ENCODE measurements at places on chromosomes 1 and 21. TPM values are rescaled to one million over a fixed set of nuclear protein-coding genes. Genes with fewer than 3 reads are reported as not detected.

Gene TTC22
- total RNA-seq: 2.1 TPM

GRCh38 chr1:10495952-10496351, 21.2 kb downstream of the PEX14 start:
- peaks cover 45% of the 10 kb centered on the region for H3K4me1 ChIP-seq
- DNase-seq: no peak
- H3K27me3 ChIP-seq: no peaks in the 10 kb centered on the region
- peak overlapping the region; percentile 82 for H3K4me3 ChIP-seq
- H3K36me3 ChIP-seq: no peaks in the 10 kb centered on the region
- H3K27ac ChIP-seq: peak overlapping the region; percentile 90

- no peak overlapping the region for H3K4me3 ChIP-seq
- no peaks in the 10 kb centered on the region for H3K36me3 ChIP-seq
- no peak for DNase-seq
- no peaks in the 10 kb centered on the region for H3K27me3 ChIP-seq
Observed at GRCh38 chr1:118947003-118947765, 41.0 kb downstream of the TBX15 start.

Gene CRP
- not detected for total RNA-seq

GRCh38 chr1:203133970-203134725, 6.6 kb downstream of the ADORA1 start:
- H3K4me1 ChIP-seq: peaks cover 4% of the 10 kb centered on the region
- no peak for DNase-seq
- no peaks in the 10 kb centered on the region for H3K36me3 ChIP-seq
- H3K27ac ChIP-seq: no peak overlapping the region

Gene ELAVL4
- total RNA-seq: not detected

GRCh38 chr21:44907966-44908895, 12.5 kb downstream of the ITGB2 start:
- peak overlapping the region; percentile 46 for H3K27ac ChIP-seq
- no peak for DNase-seq
- peaks cover 27% of the 10 kb centered on the region for H3K4me1 ChIP-seq

DNA sequence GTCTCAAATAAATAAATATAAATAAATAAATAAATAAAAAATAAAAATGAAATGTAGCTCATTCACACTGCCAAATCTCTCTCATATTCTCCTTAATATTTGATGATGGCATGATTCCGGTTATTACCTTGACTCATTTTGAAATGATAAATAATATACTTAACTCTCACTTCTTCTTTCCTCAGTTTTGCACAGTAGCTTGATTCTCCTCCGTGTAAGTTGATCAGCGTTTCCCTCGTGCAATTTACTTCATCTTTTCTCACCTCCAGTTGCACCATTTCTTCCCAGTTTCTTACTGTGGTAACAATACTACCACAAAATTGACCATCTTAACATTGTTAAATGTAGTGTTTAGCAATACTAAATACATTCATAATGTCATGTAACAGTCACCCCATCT, 111.6 kb downstream of the RIPK4 start:
- no peaks in the 10 kb centered on the region for H3K36me3 ChIP-seq
- peaks cover 6% of the 10 kb centered on the region for H3K27me3 ChIP-seq
- no peak overlapping the region for H3K4me3 ChIP-seq
- no peak for DNase-seq

DNA sequence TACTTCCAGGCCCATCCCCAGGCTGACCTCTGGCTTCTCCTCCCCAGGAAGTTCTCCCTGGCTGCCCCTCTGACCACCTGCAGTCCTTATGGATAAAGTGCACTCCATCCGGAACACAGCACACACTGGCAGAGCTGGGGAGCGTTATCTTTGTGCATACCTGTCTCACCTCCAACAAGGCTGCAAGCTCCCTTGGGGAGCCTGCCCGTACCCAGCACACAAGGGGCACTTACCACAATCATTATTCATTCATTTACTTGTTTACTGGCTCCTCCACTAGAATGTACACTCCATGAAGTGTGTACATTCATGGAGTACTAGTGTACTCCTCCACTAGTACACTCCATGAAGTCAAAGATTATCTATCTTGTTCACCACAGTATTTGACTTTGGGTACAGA, 30.3 kb downstream of the GLIS1 start:
- no peak overlapping the region for H3K4me3 ChIP-seq
- no peak for DNase-seq
- H3K36me3 ChIP-seq: no peaks in the 10 kb centered on the region

Gene STRIP1
- 57.0 TPM for total RNA-seq

Gene F5
- 0.55 TPM for total RNA-seq

Gene TGFB2
- 0.11 TPM for total RNA-seq

DNA sequence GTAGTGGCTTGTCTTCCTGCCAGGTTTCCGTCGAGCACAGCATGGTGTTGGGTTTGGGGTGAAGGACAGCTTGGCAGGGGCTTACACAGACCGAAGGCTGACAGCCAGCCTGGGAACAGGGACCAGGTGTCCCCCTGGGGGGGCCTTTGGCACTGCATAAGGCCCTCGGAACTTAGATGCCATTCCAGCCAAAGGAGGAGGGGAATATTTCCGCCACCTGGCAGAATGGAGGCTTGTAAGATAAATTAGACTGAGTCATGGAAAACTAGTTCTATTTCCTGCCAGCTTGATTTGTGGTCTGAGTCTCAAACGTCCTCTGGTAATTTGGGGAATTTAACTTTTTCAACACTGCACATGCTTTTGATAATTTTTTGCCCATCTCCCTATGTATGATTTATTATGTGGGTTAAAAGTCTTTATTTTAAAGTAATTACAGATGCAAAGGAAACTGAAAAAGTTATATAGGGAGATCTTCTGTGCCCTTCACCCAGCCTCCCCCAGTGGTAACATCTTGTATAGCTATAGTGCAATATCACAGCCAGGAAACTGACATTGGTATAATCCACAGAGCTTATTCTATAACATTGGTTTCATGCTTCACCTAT, 11.5 kb upstream of the TMEM51 start:
- H3K27ac ChIP-seq: no peak overlapping the region
- peaks cover 13% of the 10 kb centered on the region for H3K4me1 ChIP-seq
- H3K4me3 ChIP-seq: no peak overlapping the region

DNA sequence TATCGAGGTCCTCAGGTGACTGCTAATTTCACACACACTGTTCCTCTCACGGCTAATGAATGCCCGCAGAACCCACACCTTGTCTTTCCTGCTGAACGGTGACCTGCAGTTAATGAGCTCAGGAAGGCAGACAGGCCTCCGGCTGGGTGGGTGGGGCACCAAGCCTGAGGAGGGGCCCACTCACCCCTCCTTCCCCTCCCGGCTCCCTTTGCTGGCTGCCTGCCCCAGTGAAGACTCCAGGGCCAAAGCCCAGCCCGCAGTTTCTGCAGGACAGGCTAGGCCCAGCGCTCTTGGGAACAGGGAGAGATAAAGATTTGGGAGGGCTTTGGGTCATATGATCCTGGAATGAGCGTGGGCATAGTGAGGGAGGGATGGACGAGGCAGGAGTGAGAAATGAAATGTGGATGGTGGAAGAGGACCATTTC, 26.4 kb downstream of the FOXO6 start:
- H3K4me3 ChIP-seq: no peak overlapping the region
- no peak for DNase-seq

GRCh38 chr1:99457381-99458165, 188.3 kb upstream of the PALMD start:
- H3K4me1 ChIP-seq: no peaks in the 10 kb centered on the region
- H3K27ac ChIP-seq: no peak overlapping the region
- H3K4me3 ChIP-seq: no peak overlapping the region
- peaks cover 14% of the 10 kb centered on the region for H3K27me3 ChIP-seq
- DNase-seq: no peak

DNA sequence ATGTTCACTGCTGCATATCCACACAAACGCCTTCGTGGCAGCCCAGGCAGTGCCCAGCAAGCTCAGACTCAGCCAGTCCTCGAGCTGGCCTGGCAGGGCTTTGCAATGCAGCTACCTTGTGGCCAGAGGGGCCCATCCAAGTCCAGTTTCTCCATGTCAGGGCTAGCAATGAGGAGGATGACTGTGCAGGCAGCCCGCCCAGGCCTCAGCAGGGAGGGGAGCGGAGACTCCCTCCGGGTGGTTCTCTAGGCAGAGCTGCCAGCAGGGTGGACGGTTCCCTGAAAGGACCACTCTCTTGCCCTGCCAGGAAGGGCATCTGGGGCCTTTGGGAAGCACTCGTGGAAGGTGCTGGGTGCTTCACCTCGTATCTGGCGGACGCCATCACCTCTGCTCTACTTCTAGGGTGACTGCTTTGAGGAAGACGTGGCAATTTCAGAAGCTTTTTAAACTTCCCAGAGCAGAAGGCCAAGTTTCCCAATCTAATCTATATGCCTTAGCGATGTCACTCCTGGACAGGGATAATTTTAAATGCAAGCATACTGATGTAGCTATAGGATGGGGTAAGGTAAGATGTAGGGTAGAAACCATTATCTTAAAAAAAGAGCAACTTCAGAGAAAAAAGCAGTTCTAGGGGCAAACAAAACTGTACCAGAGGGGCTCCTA, 56.2 kb downstream of the RUNX1 start:
- no peak overlapping the region for H3K27ac ChIP-seq
- H3K4me1 ChIP-seq: peaks cover 67% of the 10 kb centered on the region
- no peaks in the 10 kb centered on the region for H3K27me3 ChIP-seq
- H3K36me3 ChIP-seq: no peaks in the 10 kb centered on the region
- DNase-seq: no peak

Gene PRPF38A
- 105 TPM for total RNA-seq

GRCh38 chr21:42981214-42981523, 6.8 kb downstream of the PKNOX1 start:
- peaks cover 5% of the 10 kb centered on the region for H3K36me3 ChIP-seq
- no peak for DNase-seq
- no peak overlapping the region for H3K4me3 ChIP-seq
- H3K4me1 ChIP-seq: peaks cover 38% of the 10 kb centered on the region

Gene MAP10
- total RNA-seq: 2.8 TPM

Data from natural killer cell treated with Interleukin-12 subunit alpha and Interleukin-12 subunit beta and Interleukin-15 and Interleukin-18, amount 100 ng/mL, for 72 hours (primary cell).